ENCODE measurements at places on chromosomes 12 and 14.

GRCh38 chr14:50941151-50941550 is 3.1 kb downstream of the PYGL start:
- DNase-seq = no peak

- no peak for DNase-seq
Measured at GRCh38 chr12:93636708-93637107, 40.5 kb upstream of the CRADD start.

- DNase-seq = no peak
Measured at GRCh38 chr14:39265806-39266524, 32.2 kb downstream of the MIA2 start.

DNA sequence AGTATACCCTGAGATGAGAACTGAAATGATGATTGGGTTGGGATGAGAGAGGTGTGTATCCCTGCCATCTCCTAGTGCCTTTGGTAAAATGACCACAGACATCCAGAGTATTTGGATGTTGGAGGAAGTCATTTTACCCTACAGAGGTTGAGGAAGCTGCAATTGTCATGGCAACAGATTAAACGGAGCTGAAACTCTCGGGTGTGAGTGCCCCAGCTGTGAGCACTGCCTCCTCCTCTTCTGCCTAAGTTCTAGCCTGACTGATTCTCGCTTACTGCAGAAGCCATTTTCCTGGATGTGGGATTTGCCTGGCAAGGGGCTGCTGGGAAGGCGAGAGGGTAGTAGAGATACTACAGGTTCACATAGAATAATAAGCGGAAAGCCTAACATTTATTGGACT is 10.3 kb upstream of the PPP4R4 start:
- DNase-seq = no peak

DNA sequence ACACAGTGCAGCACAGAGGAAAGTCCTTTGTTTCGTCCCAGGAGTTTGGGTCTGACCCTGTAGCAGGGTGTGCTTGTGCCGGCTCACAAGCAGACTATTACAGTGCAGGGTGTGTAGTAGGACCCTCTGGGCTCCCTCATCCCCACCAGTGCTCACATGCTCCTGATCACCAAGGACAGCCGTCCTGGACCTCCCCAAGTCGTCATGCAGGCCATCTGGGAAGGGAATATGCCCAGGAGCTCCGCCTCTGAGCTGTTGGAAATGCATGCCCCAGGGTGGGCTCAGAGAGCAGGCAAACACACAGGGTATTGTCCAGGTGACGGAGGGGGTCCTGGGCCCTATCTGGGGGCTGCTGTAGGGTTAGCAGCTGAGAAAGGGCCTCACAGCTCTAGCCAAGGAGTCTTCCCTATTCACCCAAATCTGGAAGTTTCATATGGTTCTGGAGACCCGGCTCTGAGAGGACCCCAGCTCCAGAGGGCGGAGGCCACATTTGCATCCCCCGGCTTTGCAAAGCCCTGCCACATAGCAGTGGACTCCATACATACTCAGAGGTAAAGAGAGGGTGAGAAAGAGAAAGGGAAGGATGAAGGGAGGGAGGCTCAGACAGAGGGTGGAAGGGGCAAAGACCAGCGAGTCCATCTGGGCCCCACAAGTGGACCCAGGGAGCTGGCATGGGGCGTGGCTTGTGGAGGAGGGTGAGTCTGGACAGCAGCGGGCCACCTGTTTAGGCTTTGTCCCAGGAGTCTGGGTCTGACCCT is 53.5 kb upstream of the PPP2R5C start:
- DNase-seq = no peak

GRCh38 chr12:3761116-3761735 is 8.3 kb upstream of the CRACR2A start:
- DNase-seq = no peak

DNA sequence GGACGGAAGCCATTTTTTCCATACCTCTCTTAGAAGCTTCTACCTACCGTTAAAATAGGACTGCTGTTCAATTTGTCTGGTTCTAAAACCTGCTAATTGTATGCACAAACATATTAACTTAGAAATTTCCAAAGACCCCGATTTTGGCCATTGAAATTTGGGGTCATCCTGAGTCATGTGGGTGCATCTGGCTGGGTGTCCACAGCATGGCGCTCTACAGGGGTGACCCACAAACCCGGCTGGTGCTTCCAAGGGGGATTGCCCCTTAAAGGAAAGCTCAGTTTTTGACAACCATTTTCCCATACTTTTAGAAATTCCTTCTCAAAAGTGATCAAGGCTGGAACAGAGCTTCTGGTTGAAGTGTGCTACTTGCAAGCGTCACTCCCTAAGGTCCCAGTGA is 83.9 kb upstream of the EIF5 start:
- no peak for DNase-seq

- DNase-seq = no peak
Measured at GRCh38 chr14:95006479-95006878, 150.8 kb downstream of the DICER1 start.

DNA sequence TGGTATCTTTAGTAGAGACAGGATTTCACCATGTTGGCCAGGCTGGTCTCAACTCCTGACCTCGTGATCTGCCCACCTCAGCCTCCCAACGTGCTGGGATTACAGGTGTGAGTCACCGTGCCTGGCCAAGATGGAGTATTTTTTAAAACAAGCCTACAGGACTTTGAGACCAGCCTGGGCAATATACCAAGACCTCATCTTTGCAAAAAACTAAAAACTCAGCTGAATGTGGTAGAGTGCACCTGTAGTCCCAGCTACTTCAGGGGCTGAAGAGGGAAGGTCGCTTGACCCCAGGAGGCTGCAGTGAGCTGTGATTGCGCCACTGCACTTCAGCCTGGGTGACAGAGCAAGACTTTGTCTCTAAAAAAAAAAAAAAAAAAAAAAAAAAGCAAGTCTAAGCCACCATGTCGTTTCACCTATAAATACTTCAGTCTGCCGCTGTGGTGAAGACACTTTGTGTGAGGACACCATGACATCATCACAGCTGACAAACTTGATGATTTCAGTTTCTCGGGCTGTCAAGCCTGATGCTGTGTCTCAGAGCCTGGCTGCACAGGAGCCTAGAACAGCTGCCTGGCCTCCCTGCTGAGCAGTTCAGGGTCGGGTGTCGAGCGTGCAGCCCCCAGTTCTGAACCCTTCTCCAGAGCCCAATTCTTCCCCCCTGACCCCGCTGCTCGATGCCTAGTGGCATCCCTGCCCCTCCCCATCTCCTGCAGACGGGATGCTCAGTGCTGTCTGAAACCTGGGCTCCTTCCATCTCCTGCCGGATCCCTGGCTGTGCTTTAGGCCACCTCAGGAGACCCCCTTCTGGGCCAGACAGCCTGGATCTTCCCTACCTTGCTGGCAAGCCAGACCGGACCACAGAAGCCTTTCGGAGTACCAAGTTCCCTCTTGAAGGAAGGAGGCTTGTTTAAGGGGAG is 119.2 kb upstream of the EVL start:
- no peak for DNase-seq

DNA sequence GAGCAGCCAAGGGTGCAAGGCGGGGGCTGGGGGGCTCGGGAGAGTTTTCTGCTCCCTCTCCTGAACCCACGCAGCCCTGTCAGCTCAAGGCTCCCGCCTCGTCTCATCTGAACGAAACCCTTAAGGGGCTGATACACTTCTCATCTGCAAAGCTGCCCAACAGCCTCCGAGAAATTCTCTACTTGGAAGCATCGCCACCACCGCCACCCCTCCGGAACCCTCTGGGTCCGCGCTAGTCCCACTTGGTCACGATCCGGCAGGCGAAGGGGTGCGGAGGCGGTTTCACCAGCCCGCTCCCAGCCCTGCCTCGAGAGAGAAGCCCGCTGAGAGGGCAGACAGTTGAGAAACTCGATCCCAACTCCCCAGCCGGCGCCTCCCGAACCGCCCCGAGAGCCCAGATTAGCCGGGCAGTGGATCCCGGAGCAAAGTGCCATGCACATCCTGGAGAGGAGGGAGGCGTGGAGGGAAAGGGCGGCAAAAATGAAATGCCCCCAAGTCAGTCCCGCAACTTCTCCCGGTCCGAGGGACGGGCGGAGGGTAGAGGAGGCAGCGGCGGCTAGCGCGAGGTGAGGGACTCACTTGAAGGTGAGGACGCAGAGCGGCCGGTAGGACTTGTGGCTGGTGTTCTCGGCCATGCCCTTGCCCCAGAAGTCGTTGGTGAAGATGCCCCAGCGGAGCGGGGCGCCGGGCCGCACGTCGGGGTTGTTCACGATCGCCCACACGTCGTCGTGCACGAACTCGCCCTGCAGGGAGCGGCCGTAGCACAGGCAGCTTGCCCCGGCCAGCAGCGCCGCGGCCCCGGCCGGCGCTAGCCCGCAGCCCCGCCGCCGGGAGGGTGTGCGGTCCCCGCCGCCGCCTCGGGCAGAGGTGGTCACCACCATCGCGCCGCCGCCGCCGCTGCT is 620 bp downstream of the TMTC1 start:
- DNase-seq = no peak

- no peak for DNase-seq
Measured at GRCh38 chr12:98379106-98379505, 136.3 kb upstream of the TMPO start.

DNA sequence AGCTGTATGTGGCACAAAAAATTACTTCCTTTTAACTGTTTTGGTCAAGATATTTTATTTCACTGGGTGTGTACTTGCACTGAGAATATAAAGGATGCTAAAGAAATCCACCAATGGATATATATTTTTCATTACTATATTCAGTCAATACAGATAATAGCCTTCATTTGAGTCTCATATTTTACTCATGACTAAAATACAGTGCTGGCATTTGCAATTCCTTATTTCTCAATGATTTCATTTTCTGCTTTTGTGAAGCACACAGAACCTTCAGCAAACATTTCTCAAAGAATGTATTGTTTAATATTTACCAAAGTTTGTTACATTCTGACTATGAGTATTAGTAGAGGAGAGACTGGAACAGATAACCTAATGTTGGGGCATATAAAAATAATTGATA is 93.2 kb upstream of the SOX5 start:
- no peak for DNase-seq

GRCh38 chr12:1922985-1923384 is 4.5 kb upstream of the CACNA2D4 start:
- DNase-seq = no peak

DNA sequence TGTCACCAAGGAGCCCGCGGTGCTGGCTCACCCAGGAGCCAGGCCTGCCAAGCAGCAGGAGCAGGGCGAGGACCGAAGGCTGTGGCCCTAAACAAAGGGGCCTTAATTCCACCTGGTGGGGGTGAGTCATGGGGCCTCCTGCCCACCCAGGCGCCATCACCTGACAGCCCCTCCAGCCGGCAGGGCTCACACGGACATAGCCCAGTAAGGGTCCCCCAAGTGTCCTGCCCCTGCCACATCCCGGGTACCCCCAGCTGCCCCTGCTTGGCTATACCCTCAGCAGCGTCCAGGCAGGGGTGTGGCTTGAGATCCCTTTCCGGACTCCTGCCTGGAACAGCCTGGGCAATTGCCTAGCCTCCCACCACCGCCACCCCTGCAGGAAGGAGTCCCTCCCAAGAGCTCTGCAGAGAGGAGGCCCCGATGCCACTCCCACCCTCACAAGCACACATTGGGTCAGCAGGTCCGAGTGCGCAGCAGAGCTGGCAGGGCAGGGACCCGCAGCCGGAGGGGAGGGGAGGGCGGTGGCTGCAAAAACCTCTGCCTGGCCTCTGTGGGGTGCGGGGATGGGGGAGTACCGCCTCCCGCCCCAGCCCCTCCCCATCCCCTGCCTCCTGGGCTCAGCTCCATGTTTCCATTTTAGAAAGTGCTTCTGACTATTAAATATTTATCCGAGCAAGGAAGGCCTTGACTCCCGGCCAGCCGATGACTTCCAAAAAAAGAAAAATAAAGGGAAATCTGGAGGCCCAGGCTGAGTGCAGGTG is 4.6 kb downstream of the AHNAK2 start:
- no peak for DNase-seq

DNA sequence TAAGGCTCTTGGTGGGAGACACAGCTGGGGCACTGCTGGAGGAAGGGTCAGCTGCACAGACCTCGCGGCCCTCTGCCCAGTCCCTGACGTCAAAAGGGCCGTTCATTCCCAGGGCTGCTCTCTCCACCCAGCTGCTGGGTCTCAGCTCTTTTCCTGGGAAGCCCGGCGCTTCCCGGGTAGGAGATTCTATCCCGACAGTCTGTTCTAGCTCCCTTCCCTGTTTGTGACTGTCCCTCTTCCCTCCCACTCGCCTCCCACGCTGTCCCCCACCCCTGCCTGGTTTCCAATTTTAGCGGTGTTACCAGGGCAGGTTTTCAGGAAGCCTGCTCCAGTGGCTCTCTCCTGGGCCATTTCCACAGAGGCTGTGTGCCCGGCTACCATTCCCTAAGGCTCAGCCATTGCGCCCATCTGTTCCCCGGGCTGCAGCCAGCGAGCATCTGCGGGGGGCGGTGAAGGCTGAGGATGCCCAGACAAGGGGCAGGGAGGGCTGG is 186.6 kb downstream of the CACNA1C start:
- no peak for DNase-seq

GRCh38 chr14:79730953-79731352 is 480.4 kb downstream of the DIO2 start:
- DNase-seq = no peak

- DNase-seq = peak; percentile 27
Measured at GRCh38 chr14:91402771-91403600, 14.6 kb downstream of the CCDC88C start.

DNA sequence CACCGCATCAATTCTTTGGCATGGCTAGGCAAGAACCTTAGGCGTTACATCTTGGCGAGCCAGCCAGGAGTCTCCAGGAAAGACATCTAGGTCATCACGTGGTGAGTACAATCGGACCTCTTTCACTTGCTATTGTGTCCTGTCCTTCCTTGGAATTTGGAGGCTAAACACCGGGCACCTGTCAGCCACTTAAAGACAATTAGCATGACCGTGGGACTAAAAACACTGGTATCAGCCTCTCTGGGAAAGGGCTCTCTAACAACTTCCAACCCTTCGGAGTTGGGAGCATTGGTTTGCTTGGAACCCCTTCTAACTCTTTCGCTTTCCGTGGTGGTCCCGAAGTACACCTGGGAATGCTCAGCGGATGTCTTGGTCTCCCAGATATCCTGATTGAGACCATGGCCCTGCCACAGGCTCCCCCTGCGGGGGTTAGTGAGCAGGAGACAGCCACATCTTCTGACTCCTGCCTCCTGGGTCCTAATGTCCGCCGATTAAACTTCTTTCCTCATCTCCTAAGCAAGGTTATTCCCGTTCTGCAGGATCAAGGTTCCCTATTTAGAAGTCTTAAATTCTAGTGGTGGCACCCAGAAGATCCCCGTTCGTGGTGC is 971.7 kb downstream of the FSCB start:
- DNase-seq = no peak

GRCh38 chr12:61564466-61564865 is 695.7 kb upstream of the USP15 start:
- no peak for DNase-seq

- DNase-seq = no peak
Measured at GRCh38 chr12:102513272-102513671, 32.9 kb upstream of the IGF1 start.

- DNase-seq = no peak
Measured at GRCh38 chr14:23646648-23647549, 10.7 kb downstream of the DHRS2 start.

Measured in CD4-positive, alpha-beta T cell (primary cell).